Epithelial cell of prostate (primary cell): ENCODE measurements at places on chromosomes 6 and 20.

GRCh38 chr6:125477844-125478243, 176.1 kb upstream of the HDDC2 start:
- DNase-seq: no peak

GRCh38 chr20:32889281-32889680, 30.6 kb downstream of the EFCAB8 start:
- no peak for DNase-seq

DNA sequence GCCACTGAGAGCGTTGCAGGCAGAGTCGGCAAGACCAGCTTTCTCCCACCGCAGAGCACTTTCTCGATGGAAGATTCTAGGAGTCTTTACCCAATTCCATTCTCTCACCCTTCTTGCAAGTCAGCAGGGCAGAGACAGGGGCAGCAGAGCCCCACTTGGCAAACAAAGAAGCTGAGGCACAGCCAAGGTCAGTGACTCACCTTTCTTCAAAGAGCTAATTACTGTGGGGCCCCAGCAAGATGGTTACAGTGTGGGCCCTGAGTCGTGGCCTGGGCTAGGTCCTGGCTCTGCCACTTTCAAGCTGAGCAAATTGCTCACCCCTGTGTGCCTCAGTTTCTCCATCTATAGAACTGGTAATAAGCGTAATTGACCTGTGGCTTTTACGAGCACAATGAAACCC, 277.0 kb downstream of the PREX1 start:
- DNase-seq: no peak

DNA sequence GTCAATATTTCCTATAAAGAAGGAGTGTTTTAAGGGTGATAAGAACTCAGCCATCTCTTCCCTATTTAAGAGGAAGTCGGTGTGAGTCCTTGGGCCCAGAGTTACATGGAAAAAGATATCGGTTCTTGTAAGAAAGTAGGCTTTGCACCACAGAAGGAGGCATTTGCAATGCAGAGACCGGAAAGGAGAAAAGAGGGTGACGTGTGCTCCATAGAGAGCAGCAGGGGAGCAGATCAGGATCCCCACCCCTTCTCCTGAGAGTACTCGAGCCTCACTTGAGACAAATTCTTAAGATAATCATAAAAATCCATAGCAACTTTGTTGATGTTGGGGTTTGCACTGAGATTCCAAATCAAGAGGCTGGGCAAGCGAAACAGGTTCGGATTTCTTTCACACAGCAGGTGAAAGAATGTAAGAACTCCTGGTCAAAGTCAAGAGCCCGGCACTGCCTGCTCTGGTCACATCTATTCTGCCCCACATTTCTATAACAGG, 27.8 kb downstream of the FOXA2 start:
- DNase-seq: no peak

DNA sequence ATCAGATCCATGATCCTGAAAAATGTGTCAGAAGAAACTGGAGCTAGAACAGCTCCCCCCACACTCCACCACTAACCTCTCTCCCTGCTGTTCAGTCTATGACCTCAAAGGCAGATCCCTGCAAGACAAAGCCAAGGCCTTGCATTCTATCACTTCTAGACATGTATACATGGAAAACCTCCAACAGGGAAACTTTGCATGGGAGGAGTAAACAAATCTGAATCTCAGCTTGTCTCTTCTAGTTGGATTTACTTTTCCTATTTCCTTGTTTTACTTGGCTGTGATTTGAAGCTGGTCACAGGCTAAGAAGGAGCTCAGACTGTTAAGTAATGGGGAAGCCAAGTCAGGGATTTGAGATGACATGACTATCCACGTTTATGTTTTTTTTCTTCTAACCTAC, 456.8 kb upstream of the CHD6 start:
- no peak for DNase-seq

DNA sequence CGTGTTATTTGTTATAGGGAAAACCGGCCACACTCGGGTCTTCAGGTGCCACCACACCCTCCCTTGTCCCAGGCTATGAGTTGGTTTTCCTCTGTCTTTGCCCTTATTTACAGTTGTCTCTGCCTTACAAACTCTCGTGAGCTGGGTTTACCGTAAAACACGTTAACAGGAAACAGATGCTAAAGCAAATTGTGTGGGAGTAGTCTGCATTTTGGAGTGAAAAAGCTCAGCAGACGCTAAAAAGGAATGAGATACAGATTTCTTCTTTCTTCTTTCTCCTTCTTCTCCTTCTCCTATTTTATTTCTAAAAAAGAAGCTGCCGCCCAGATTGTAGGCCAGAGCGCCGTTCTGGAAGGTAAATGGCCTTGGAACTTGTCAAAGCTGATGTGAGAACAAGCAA, 51.9 kb downstream of the APCDD1L start:
- DNase-seq: no peak

- DNase-seq: no peak
These were observed 578.0 kb upstream of the ARID1B start for GRCh38 chr6:156199182-156199581.

DNA sequence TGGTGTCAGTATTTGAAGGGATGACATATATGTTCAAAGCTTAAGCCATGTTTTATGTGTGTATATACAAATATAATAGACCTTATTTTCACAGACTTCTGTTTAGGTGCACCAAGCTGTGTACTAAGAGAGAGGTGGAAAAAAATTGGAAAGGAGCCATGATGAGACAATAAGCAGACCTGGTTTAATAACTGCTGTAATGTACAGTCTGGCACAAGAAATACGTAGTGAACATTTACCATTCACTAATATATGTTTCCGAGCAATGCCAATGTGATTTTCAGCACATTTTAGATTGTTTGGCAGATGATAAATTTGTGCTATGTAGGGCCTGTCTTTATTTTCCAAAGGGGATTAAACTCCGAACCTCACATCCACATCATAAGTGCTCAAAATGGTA, 116.3 kb downstream of the KHDC1L start:
- no peak for DNase-seq

DNA sequence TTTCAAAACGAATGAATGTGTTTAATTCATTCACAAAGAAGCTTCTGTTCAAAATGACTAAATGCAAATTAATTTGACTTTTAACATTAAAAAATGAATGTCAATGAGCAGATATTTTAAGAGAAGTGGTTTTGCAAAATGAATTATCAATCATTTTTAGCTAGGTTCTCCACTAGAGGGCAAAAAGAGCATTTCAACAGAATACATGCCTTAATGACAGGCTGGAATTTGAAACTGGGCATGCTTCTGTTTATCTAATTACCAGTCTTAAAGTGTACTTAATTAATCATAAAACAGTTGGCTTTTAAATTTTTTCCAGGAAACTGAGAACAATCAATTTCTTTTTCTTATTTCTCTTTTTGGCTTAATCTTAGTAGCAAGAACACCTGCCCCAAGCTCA, 63.8 kb upstream of the TINAG start:
- no peak for DNase-seq

DNA sequence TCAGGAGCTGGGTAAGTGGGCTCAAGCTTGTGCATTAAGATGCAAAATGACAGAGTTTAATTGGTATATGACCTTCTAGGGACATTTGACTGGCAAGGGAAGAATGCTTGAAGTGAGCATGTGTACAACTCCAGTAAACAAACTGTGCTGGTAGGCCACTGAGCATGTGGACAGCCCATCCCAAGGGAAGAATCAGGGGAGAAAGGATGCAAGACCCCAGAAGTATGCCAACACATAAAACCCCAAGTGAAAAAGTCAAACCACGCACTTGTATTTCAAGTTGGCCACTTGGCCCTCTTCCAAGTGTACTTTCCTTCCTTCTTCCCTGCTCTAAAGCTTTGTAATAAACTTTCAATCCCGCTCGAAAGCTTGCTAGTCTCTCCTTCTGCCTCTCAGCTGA, 10.4 kb upstream of the THBD start:
- DNase-seq: no peak

- no peak for DNase-seq
These were observed 3.1 kb upstream of the PCNA start for GRCh38 chr20:5122873-5123260.

- no peak for DNase-seq
These were observed 72.1 kb downstream of the SLC24A3 start for GRCh38 chr20:19284400-19285178.

GRCh38 chr20:36984257-36984638, 32.7 kb upstream of the SAMHD1 start:
- no peak for DNase-seq

DNA sequence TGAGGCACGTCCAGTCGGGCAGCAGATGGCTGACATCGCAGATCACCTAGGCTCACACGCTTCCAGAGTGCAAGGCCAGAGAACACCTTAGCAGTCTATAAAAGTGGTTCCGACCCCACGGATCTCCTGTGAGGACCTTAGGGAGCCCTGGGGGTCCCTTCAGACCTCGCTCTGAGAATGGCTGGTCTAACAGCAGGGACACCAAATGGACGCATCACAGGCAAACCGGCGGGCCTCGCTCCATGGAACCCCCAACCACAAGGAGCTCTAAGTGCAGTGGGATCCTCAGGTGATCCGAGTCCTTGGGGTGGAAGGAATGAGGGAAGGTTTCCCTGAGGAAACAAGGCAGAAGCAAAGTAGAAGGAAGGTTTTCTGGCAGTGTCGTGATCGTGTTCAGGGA, 135.4 kb downstream of the SMOC2 start:
- no peak for DNase-seq

- DNase-seq: no peak
These were observed 5.4 kb downstream of the SLCO4A1 start for GRCh38 chr20:62647521-62648317.

DNA sequence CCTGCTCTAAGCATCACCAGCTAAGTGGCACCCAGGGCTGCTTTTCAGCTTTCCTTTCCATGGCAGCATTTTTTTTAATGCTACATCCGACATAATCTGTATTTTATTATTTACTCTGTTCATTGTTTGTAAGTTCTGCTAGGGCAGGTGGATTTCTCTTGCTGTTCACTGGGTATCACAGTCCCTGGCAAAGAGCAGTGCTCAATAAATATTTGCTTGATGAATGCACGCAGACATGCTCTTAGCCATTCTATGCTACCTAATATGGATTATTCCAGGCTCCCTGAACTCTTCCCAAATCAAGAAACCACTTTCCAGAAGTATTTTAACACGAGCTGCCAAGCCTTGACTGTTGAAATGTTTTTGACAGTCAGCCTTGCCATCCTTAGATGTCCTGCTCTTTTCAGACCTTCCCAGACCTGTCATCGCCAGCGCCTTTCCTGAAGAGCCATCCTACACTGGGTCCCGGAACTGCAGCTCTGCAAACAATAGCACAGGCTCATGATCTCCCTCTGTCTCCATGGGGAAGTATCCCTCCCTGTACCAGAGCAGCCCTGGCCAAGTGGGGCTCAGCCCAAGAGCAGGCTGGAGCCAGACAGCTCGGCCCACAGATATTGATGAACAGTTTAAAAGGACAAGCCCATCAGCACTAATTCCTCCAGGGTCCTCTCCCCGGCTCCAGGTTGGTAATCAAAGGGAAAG, 136.5 kb upstream of the CDH4 start:
- no peak for DNase-seq
